ENCODE measurements at places on chromosomes 4 and X.
A peak's percentile ranks its signal among the peaks of the same experiment; 100 is the strongest.

- DNase-seq, result peak; percentile 42
- peak overlapping the region; percentile 94 for H3K27ac ChIP-seq
- H3K27me3 ChIP-seq, result no peaks in the 10 kb centered on the region
- peaks cover 47% of the 10 kb centered on the region for H3K4me1 ChIP-seq
These were observed 4.0 kb downstream of the HERC6 start for GRCh38 chr4:88382621-88383020.

DNA sequence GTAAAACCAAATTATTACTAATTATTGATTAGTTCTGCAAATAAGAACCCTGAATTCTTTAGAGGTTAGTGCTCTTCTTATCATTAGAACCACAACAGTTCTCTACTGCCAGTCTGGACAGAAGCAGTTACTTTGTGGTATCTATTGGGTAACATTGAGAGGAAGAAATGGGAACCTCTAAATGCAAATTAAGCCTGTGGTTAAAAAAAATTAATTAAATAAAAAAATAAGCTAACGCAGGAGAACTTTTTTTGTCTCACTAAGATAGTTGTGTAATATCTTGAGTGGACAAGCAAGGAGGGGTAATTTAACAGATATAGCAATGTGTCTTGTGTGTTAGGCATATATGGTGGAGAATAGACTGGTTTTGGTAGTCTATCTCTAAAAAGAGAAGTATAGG is 32.9 kb upstream of the TET2 start:
- H3K27ac ChIP-seq, result no peak overlapping the region
- peaks cover 15% of the 10 kb centered on the region for H3K27me3 ChIP-seq
- no peak overlapping the region for H3K4me3 ChIP-seq

DNA sequence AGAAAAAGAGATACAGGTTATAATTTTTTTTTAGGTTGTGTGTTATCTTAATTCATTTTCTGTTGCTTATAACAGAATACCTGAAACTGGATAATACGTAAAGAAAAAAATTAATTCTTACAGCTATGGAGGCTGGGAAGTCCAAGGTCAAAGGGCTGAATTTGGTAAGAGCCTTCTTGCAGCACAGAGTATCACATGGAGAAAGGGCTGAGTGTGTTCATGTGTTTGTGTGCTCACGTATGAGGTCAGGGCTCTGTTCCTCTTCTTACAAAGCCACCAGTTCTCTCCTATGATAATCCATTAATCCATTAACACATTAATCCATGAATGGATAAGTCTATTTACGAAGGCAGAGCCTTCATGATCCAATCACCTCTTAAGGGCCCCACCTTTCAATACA is 8.6 kb upstream of the RAB28 start:
- no peak for DNase-seq
- no peaks in the 10 kb centered on the region for H3K36me3 ChIP-seq
- H3K4me3 ChIP-seq, result no peak overlapping the region
- H3K4me1 ChIP-seq, result no peaks in the 10 kb centered on the region
- H3K27ac ChIP-seq, result no peak overlapping the region

DNA sequence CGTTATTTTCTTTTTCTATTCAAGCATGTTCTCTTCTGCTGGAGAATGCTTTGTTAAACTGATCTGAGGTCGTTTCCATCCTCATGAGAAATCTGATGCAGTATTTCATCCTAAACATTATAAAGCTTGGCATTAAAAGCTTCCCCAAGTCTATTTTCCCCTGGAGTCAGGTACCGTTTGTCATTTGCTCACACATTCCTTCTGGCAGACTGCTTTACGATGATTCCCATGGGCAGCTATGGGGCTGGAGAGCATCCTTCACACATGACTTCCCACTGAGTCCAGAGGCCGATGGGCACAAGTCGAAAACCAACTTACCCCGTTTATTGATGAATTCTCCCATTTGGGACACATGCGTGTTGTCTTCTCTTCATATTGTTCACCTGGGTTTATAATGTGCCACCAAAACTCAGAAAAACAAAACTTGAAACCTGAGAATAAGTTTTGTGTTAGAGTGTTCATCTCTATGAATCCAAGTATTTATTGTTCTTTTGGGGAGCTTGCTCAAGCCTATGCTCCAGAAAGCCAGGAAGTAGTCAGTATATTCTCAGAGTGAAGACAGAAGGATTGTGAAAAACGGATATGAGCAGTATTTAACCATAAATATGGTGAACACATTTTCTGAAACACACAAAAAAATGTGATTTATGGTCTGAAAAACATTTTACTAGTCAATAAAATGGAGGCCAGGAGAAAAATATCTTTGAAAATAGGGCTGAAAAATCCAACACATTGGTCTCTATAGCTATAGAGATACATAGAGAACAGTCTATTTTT is 298.8 kb upstream of the NOCT start:
- no peaks in the 10 kb centered on the region for H3K4me1 ChIP-seq
- no peaks in the 10 kb centered on the region for H3K27me3 ChIP-seq
- no peak overlapping the region for H3K27ac ChIP-seq
- no peak overlapping the region for H3K4me3 ChIP-seq
- no peaks in the 10 kb centered on the region for H3K36me3 ChIP-seq
- no peak for DNase-seq

DNA sequence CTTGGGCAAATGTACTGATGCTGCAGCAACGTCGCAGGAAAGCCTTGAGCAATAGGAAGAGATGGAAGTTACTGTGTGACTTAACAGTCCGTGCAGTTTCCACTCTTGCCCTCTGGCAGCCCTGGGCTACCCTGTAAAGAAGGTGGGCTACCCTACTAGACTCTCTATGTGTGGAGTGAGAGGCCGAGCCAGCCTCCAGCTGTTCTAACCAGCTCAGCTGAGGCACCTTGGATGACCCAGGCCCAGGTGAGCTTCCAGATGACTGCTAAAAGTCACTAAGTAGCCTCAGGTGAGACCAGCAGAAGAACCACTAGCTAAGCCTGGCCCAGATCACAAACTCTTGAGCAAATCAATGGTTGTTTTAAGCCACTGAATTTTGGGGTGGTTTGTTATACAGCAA is 34.9 kb upstream of the PPP2R2C start:
- peaks cover 2% of the 10 kb centered on the region for H3K36me3 ChIP-seq
- H3K4me1 ChIP-seq, result peaks cover 3% of the 10 kb centered on the region
- H3K27me3 ChIP-seq, result peaks cover 2% of the 10 kb centered on the region
- H3K27ac ChIP-seq, result no peak overlapping the region

- no peaks in the 10 kb centered on the region for H3K27me3 ChIP-seq
- no peaks in the 10 kb centered on the region for H3K4me1 ChIP-seq
- DNase-seq, result no peak
- no peak overlapping the region for H3K27ac ChIP-seq
- no peaks in the 10 kb centered on the region for H3K36me3 ChIP-seq
- H3K4me3 ChIP-seq, result no peak overlapping the region
These were observed 430.5 kb downstream of the NAP1L3 start for GRCh38 chrX:93242897-93243296.

DNA sequence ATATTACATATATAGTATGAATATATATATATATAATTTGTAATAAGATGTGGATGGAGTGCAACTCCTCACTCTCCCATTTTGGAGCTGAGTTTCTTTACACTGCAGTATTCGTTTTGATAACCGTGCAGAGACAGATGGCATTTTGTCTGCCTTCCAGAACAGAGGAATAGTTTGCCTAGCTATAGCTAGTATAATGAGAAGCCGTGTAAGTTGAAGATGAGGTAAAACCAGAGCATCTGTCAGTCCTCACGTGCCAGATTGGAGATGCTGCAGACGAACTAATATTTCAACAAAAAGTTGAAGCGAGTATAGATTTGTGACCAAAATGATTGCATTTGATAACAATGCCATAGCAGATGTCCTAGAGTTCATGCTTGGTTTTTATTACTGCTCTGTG is 180.6 kb downstream of the FMR1NB start:
- DNase-seq, result no peak
- H3K4me3 ChIP-seq, result no peak overlapping the region
- peaks cover 2% of the 10 kb centered on the region for H3K4me1 ChIP-seq
- H3K27me3 ChIP-seq, result peaks cover 2% of the 10 kb centered on the region
- no peak overlapping the region for H3K27ac ChIP-seq

GRCh38 chr4:150332086-150332485 is 249.9 kb upstream of the MAB21L2 start:
- no peak for DNase-seq
- no peaks in the 10 kb centered on the region for H3K36me3 ChIP-seq
- no peaks in the 10 kb centered on the region for H3K27me3 ChIP-seq
- H3K27ac ChIP-seq, result no peak overlapping the region
- no peak overlapping the region for H3K4me3 ChIP-seq
- H3K4me1 ChIP-seq, result no peaks in the 10 kb centered on the region

GRCh38 chr4:183300070-183300469 is 20.0 kb downstream of the CLDN22 start:
- peaks cover 8% of the 10 kb centered on the region for H3K27me3 ChIP-seq
- no peak for DNase-seq
- no peak overlapping the region for H3K27ac ChIP-seq
- H3K36me3 ChIP-seq, result no peaks in the 10 kb centered on the region
- H3K4me1 ChIP-seq, result peaks cover 4% of the 10 kb centered on the region
- H3K4me3 ChIP-seq, result no peak overlapping the region

- no peak overlapping the region for H3K4me3 ChIP-seq
- DNase-seq, result no peak
- H3K36me3 ChIP-seq, result no peaks in the 10 kb centered on the region
- H3K27ac ChIP-seq, result no peak overlapping the region
These were observed 2.6 kb downstream of the DCLK2 start for GRCh38 chr4:150080875-150081274.

DNA sequence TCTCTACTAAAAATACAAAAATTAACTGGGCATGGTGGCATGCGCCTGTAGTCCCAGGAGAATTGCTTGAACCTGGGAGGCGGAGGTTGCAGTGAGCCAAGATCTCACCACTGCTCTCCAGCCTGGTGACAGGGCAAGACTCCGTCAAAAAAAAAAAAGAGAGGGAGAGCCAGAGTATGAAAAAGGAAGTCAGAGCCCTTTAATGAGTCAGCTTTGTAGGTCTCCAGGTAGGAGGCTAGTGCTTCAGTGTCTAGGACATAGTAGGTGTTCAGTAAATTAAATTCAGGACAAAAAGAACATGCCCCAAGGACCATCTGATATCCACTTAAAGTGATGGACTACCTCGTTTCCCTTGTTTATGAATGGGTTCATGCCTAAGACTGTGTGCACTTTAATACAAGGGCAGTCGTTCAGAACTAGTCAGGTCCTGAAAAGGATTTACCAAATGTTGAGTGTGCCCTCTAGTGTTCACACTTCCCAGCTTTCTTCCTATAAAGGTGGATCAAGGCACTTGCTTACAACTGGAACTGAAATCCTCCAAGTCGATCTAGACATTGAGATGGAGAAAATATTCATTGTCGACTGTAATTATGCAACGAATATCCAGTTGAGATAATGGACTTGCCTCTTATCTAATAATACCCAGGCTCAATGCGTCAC is 29.0 kb downstream of the F9 start:
- no peak overlapping the region for H3K27ac ChIP-seq
- no peaks in the 10 kb centered on the region for H3K27me3 ChIP-seq
- peaks cover 2% of the 10 kb centered on the region for H3K4me1 ChIP-seq
- DNase-seq, result no peak
- no peaks in the 10 kb centered on the region for H3K36me3 ChIP-seq
- H3K4me3 ChIP-seq, result no peak overlapping the region

DNA sequence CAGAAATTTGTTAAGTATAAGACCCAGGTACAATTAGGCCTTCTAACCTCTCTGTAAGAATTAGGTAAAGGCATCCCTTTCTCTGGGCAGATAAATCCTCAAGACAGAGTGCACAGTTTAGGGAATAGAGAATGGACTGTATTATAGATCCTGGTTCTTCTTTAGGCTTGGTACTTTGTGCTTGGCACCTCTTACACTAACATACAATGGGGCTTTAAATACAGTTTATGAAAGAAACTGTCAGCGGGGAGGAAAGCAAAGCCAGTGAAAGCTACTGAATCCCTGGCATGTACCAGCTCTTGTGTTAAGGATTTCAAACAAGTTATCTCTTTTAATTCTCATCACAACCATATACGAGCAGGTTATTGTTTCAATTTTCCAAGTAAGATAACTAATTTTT is 1350.0 kb downstream of the ADGRL3 start:
- no peaks in the 10 kb centered on the region for H3K4me1 ChIP-seq
- H3K4me3 ChIP-seq, result no peak overlapping the region
- no peaks in the 10 kb centered on the region for H3K36me3 ChIP-seq
- no peak overlapping the region for H3K27ac ChIP-seq
- DNase-seq, result no peak

GRCh38 chr4:119559044-119559647 is 69.5 kb downstream of the PDE5A start:
- H3K36me3 ChIP-seq, result peaks cover 1% of the 10 kb centered on the region
- no peak overlapping the region for H3K4me3 ChIP-seq

DNA sequence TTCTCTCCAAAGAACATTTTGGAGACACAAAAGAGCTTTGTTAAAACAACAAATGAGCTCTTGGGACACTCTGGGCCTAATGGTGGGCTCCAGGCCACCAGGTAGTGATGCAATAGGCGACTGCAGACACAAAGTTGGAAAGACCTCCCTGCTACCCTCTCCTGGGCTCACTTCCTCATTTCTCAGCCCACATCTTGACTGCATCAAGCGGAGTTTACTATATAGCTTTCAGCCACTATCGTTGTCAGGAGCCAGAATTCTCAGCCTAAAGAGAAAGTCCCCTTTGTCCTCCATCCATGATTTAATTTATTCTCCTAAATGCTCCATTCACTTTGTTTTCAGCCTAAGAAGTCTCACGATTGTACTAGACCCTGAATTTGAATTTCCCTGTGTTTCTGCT is 114.9 kb downstream of the EFHC2 start:
- H3K4me1 ChIP-seq, result peaks cover 3% of the 10 kb centered on the region
- no peak overlapping the region for H3K4me3 ChIP-seq
- no peak for DNase-seq
- no peak overlapping the region for H3K27ac ChIP-seq

DNA sequence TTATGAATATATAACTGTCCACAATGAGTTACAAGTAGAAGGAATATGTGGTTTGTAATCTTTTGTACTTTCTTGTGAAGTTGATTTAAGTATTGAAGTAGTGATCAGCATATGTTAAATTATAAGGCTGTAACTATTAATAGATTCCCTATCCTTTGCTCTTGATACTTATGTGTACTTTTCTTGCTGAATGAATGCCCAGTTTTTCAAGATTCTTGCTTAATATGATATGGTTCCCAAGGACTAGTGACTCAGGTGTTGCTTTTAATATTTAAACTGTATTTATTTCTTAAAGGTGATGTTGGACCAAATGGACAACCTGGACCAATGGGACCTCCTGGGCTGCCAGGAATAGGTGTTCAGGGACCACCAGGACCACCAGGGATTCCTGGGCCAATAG is 121.7 kb downstream of the IRS4 start:
- no peaks in the 10 kb centered on the region for H3K27me3 ChIP-seq
- H3K4me1 ChIP-seq, result no peaks in the 10 kb centered on the region
- no peaks in the 10 kb centered on the region for H3K36me3 ChIP-seq
- no peak overlapping the region for H3K4me3 ChIP-seq
- no peak for DNase-seq

DNA sequence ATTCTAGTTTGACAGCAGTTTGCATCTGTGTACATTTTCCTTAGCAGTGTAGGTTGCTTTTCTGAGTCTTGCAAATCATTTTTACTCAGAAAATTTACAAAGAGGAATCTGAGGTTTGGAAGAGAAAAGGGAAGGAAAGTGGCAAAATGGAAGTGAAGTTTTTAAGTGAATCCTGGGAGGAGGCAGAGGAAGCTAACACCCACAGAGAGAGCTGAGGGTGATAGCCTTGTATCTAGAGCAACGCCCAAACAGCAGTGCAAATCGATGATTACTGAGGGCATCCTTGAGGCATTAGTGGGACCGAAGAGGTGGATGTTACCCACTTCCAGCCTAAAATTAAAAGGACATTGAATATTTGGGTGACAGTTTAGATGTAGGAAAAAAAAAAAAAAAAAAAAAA is 31.8 kb downstream of the KLF3 start:
- H3K4me3 ChIP-seq, result no peak overlapping the region
- no peak overlapping the region for H3K27ac ChIP-seq
- no peaks in the 10 kb centered on the region for H3K27me3 ChIP-seq
- H3K36me3 ChIP-seq, result peaks cover 28% of the 10 kb centered on the region
- H3K4me1 ChIP-seq, result no peaks in the 10 kb centered on the region

GRCh38 chrX:136166221-136166855 is 19.0 kb downstream of the FHL1 start:
- peaks cover 5% of the 10 kb centered on the region for H3K4me1 ChIP-seq
- no peak overlapping the region for H3K4me3 ChIP-seq
- DNase-seq, result no peak
